ENCODE measurements at places on chromosomes 12 and 14.

DNA sequence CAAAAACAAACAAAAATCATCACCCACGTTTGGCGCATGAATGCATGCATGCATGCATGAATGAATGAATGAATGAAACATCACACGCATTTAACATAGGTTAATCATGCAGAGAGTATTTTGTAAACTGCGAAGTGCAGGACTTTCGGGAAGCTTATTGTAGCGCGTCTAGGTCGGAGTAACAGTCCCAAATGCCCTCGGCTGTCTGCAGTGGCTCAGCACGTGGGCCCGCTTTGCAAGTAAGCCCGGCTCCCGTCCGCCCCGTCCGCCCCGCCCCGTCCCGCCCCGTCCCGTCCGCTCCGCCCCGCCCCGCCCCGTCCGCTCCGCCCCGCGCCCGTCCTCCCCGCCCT is 263 bp upstream of the IFT81 start:
- DNase-seq, result no peak

DNA sequence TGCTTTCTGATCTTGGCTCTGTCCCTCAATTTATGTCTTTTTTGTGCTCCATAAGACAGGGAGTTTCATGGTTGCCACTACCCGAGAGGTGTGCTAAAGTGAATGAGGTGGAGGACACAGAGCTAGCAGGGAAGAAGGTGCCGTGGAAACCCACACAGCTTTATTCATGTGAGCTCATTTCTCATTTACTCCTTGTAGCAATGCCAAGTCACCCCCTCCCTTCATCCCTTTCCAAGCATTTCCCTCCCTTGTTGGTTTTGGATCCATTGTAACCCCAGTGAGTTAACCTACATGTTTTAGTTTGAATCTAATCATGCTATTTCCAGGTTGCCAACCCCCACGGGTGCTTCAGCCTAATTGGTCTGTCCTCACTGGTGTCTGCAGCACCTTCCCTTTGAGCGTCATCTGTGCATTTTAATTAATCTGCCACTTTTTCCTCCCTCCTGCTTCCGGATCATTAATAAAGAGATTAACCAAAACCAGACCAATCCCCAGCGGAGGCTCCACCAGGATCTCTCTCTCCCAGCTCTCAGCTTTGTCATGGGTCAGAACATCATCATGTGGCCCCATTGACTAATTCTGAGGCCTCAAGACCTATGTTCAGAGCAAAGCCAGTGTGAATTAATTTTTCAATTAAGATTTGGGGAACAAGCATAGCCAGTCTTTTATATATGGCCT is 56.2 kb downstream of the NTF3 start:
- no peak for DNase-seq

- DNase-seq, result no peak
Measured at GRCh38 chr14:103185051-103186029, 62.1 kb downstream of the TNFAIP2 start.

DNA sequence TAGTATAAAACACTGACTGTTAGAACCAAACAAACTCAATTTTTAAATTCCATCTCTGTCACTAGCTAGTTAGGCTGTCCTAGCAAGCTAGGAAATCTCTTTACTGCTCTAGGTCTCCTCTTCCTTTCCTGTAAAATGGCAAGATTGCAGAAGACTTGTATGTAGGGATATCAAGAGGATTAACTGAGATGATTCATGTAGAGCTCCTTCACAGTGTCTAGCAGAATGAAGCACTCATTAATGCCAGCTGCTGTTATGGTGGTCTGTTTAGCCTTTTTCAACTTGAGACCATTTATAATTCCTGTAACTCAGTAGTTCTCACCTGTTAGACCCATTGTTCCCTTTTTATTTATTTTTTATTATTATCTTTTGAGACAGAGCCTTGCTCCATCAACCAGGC is 67.8 kb upstream of the KCNH3 start:
- DNase-seq, result no peak

- no peak for DNase-seq
Measured at GRCh38 chr12:88144546-88145468, 2.7 kb downstream of the TMTC3 start.

GRCh38 chr14:92264195-92264594 is 58.8 kb upstream of the SLC24A4 start:
- DNase-seq, result no peak

GRCh38 chr12:123305136-123305535 is 33.5 kb upstream of the CDK2AP1 start:
- DNase-seq, result no peak

DNA sequence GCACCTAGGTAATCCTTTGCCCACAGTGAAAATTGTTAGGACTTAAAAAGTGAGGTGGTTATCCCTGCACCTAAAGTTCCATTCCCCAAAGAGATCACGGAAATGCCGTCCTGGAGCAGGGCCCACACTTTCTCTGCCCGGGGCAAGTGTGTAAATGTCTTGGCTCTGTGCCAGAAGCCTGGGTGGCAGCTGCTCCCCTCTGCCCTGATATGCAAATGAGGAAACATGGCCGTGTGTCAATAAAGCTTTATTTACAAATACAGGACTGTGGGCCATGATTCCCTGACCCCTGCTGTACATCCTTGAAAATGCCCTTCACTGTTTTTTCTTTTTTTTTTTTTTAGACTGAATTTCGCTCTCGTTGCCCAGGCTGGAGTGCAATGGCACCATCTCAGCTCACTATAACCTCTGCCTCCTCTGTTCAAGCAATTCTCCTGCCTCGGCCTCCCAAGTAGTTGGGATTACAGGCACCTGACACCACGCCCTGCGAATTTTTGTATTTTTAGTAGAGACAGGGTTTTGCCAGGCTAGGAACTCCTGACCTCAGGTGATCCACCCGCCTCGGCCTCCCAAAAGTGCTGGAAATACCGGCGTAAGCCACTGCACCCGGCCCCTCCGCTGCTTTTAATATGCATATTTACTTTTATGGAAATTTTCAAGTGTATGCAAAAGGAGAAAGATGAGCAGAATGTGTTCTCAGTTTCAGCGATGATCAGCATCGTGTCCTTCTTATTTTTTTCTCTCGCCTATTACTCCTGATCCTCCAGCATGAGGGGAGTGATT is 75.5 kb downstream of the GALNT9 start:
- DNase-seq, result no peak

- peak; percentile 1 for DNase-seq
Measured at GRCh38 chr14:21852061-21852664, 178.5 kb upstream of the OR4E1 start.

- DNase-seq, result peak; percentile 23
Measured at GRCh38 chr14:21498540-21499526, 12.3 kb downstream of the METTL3 start.

DNA sequence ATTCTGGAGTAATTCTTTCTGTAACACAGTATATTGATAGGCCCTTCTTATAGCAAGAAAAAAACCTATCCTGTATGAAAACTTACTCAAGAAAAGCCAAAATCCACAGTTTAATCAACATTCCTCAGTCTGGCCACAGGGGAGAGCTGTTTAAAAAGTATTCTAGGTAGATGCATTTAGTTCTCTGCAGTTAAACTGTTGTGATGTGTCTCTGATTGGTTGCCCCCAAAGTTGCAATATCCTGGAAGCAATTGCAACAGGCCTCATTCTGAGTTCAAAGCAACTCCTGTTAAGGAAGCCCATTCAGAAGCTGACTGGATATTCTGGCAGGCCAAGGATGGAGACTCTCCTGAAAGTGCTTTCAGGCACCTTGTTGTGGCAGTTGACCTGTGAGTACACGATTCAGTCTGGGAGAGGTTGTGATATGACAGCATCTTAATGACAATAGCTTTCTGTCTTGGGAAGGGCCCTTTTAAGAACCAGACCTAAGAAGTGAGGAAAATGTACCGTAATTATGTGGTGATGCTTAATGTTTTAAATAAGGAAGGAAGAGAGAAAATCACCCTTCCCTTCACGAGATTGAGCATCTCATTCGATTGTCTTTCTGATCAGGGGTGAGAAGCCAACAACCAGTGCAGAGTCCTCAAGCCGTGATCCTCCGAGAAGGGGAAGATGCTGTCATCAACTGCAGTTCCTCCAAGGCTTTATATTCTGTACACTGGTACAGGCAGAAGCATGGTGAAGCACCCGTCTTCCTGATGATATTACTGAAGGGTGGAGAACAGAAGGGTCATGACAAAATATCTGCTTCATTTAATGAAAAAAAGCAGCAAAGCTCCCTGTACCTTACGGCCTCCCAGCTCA is 420.7 kb downstream of the DAD1 start:
- no peak for DNase-seq

- no peak for DNase-seq
Measured at GRCh38 chr14:101501858-101502615, 59.3 kb upstream of the DIO3 start.

GRCh38 chr12:7374423-7375144 is 69.4 kb downstream of the CD163L1 start:
- DNase-seq, result no peak

- no peak for DNase-seq
Measured at GRCh38 chr12:46893434-46893833, 67.6 kb upstream of the SLC38A4 start.

- DNase-seq, result no peak
Measured at GRCh38 chr14:31027847-31028246, 1.7 kb upstream of the STRN3 start.

GRCh38 chr12:96263449-96263902 is 69.3 kb downstream of the ELK3 start:
- DNase-seq, result no peak

DNA sequence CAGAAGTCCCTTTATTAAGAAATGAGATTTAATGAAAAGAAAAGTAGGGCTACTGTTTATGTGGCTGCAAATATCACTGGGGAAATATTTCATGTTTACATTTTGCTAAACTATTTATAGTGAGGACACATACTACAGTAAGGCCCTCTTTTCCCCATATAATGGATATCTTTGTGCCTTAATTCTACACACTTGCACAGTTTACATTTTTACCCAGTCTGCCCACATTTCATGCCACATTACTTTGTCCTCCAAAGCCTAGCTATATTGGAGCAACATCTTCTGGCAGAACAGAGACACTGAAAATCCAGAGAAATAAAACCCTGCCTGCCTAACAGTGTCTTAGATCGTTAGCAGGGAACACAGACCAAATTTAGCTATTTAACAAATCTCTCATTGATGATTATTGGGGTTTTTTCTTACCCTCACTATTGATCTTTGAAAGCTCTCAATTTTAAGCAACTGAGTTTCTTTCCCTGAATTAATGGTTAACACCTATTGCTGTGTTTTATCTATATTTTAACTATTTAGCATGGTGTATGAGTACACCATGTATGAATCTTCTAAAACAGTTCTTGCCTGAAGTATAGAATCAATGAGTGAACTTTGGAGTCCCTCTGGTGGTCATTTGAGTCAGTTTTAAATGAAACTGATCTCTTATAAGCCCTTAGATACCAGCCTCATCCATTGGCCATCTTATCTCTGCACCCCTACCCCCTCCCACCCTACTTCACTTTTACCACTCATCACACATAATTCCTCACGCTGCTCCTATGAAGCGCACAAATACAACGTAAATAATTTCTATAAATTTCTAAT is 170.2 kb downstream of the BCAT1 start:
- DNase-seq, result no peak

GRCh38 chr14:93049867-93050331 is 65.8 kb downstream of the ITPK1 start:
- no peak for DNase-seq

GRCh38 chr14:99432485-99432884 is 48.2 kb downstream of the SETD3 start:
- DNase-seq, result no peak

DNA sequence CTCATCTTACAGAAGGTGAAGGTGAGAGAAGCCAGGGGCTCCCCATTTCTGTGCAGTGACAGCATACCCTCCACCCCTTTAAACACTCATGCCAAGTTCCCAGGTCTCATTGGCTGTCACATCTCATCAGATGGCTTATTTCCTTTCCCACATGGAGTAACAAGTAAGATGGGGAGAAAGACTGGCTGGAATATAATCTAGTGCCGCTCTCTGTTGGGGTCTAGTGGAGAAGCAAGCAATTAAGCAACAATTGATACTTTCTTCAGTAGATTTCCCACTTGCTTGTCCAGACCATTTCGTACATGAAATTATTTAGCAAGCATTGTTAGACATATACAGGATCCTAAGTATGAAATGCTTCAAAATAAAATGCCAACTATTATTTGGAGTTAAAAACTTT is 92.2 kb downstream of the SLC5A8 start:
- DNase-seq, result no peak

GRCh38 chr12:121812921-121813896 is 9.4 kb downstream of the SETD1B start:
- no peak for DNase-seq

DNA sequence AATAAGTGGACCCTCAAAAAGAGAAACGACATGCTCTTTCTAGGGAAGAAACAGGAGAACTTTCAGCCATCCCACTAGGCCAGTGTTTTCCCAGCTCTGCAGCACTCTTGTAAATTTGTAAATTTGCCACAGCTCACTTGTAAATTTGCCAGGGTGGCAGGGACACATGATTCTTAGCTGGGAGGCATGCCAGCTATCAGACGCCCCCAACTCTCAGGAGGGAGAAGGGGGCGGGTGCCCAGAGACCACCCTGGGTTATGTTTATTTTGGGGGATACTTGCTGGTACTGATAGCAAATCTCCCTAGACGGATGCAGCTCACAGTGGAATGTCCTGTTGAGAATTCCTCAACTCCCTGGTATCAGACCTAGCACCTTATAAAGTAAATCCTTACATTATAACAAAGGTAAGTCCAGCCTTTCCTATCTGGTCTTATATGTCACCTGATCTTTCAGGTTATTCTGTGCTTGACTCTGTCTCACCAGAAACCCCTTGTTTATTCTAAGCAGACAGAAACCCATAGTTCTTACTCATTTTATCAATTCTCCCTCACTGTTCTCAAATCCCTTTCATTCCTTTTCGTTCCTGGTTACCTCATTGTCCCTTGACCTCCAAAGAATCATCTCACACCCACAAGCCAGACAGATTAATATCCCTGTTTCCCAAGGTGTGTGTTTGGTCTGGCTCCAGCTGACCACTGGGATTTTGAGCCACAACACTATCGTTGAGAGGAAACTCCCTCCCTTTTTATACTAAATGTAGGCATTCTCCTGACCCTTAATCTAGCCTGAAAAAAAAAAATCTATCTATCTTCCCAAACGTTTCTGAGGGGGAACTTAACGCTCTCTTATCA is 69.3 kb upstream of the HMGA2 start:
- no peak for DNase-seq

GRCh38 chr12:48779869-48780268 is 9.0 kb downstream of the ADCY6 start:
- no peak for DNase-seq

GRCh38 chr14:101467181-101467926 is 93.9 kb upstream of the DIO3 start:
- DNase-seq, result no peak

GRCh38 chr14:81311778-81312177 is 88.3 kb downstream of the STON2 start:
- DNase-seq, result no peak

DNA sequence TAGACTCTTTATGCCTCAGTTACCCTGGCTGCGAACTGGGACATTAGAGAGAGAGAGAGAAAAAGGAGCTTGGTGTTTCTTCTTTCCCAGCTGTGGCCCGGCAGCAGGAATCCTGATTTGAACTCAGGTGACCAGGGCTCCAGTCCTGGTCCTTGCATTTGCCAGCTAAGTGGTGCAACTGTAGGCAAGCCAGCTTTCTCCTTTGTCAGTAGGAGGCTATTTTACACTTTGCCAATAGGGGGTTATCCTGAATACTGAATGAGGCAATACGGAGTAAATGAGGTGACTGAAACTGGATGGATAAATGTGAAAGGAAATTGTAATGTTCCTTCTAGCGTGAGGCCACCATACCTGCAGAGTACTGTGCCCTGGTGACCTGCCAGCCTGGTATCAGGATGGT is 27.8 kb downstream of the KCNA5 start:
- DNase-seq, result no peak

Data from hindlimb muscle (tissue), 1 donor.